ENCODE measurements at places on chromosomes 7 and 10.
A peak's percentile ranks its signal among the peaks of the same experiment; 100 is the strongest.

GRCh38 chr10:113960617-113961181 lies 83.0 kb upstream of the ADRB1 start:
- DNase-seq, result peak; percentile 82

GRCh38 chr7:2016761-2017480 lies 215.8 kb downstream of the MAD1L1 start:
- DNase-seq, result no peak

DNA sequence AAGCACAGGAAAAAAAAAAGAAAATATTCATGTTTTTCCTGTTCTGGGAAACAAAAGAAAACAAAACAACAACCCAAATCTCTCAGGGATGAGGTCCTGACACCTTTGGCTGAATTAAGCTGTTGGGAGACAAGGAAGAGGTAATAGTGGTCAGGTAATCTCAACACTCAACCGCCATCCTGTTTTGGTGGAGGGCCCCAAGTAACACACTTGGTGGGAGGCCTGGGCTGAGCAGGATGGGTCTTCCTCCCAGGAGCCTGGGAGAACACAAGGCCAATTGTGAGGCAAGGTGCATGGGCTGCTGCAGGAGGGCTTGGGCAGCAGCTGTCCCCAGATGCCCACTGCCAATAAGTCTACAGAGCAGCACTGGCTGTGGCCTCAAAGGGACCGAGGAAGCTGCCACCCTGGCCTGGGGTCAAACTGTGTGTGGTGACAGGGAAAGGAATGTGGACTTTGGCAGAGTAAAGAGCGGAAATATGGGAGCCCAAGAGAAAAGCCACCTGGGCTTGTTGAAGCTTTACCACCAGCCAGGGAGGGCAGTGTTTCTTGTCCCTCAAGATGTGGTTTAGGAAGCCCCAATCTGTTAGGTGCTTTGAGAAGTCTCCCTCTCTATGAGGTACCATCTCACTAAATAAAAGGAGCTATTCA lies 93.5 kb upstream of the SLC25A13 start:
- DNase-seq, result no peak

GRCh38 chr10:96863922-96864543 lies 31.9 kb downstream of the LCOR start:
- no peak for DNase-seq

GRCh38 chr7:51455948-51456347 lies 139.3 kb upstream of the COBL start:
- no peak for DNase-seq

Measured in Jurkat, Clone E6-1 (cell line).